ENCODE measurements at places on chromosomes 7 and 10.
A peak's percentile ranks its signal among the peaks of the same experiment; 100 is the strongest.

GRCh38 chr7:5636446-5636835, 145.0 kb downstream of the RNF216 start:
- no peak for DNase-seq

DNA sequence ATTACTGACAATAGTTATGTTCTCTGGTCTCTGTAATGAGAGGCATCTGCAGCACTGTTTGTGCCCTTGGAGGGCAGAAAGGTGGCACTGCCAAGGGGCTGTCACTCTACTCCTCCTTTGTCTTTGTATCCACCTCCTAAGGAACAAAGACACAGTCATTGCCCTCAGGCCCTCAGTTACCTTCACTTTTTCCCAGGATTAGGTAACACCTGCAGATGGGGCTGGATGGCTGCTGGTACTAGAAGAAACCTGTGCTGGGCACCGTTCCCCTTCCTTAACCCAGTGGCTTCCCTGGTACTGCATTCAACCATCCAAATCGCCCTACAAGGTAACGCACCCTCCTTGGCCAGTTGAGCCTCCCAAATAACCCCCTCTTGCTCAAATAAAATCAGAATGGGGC, 246.9 kb upstream of the NEBL start:
- no peak for DNase-seq

DNA sequence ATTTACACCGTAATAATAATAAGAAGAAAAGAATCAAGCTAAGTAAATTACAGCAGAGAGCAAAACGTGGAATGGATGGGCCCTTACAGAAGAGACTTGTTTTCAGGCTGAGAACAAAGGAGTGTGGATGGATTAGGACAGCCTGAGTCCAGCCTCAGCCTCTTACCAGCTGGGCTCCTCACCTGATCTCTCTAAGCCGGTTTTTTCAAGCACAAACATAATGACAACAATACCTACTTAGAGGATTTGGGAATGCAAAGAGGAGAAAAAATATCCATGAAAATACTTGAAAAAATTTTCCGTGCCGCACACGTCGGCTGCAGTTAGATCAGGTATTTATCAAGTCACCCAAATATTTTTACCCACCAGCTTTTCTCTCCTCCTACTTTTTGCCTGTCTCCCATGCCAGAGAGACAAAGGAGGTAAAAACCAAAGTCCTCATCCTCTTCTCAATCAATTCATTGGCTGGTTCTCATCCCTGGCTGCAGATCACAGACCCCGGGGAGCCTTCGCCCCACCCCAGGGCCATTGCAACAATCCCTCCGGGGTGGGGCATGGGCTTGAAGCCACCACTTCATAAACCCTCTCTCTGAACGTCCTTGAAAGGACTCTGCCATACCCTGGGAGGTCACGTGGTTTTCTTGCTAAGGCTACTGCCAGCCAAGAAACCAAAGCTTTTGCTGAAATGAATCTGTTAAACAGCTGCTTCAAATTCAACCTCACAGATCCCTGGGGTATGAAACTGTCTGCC, 29.7 kb upstream of the GTF2I start:
- DNase-seq = peak; percentile 39

- no peak for DNase-seq
Measured at GRCh38 chr10:8044908-8045725, 9.4 kb upstream of the GATA3 start.

- no peak for DNase-seq
Measured at GRCh38 chr7:39130857-39131526, 153.3 kb downstream of the POU6F2 start.

- no peak for DNase-seq
Measured at GRCh38 chr10:25912866-25913265, 21.2 kb upstream of the MYO3A start.

- DNase-seq = no peak
Measured at GRCh38 chr10:31028081-31028480, 3.6 kb downstream of the ZNF438 start.
